ENCODE measurements at places on chromosomes 7 and 10.

DNA sequence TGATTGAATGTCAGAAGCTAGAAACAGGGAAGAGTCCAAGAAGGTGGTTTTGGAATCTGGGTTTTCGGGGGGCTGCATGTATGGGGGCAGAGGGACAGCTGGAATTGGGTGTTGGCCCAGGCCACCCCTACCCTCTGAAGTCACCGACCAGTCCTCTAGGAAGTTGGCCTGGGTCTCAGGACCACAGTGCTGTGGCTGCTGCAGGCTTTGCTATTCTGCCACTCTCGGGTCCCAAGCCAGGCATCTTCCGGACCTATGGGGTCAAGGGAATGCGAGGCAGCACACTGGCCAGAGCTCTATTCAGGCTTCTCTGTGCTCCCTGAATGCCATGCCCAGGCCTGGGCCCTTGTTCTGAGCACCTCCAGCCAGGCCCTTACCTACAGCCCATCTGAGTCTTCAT, 13.2 kb downstream of the FGF8 start:
- DNase-seq, result no peak

DNA sequence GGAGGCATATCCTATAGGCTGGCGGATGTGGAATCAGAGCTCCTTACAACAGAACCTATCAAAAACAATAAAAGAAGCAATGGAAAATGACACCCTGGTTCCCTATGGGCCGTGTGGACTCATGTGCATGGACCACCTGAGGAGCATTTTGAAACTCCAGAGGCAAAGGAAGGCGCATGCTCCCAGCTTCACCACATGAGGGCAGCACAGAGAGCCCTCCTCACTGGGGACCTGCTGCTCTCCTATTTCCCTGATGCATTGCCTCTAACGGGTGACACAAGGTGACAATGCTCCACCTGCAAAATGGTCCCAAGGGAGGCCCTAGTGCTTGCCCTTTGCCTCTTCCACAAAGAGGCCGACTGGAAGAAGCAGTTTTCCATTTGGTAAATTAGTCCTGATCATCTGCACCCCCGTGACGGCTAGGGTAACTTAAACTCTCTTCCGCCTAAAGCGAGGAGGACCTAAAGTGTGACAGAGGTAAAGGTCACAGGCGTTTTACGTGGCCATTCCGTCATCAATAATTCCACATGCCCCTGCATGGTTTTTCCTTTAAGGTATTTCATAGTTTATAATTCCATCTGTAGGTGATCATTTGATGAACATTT, 67.7 kb downstream of the GPAM start:
- DNase-seq, result no peak

GRCh38 chr10:2011106-2011716, 273.9 kb upstream of the ADARB2 start:
- no peak for DNase-seq

GRCh38 chr10:125684581-125684980, 1.6 kb upstream of the TEX36 start:
- DNase-seq, result no peak

GRCh38 chr10:122465401-122466040, 4.2 kb downstream of the HTRA1 start:
- no peak for DNase-seq

DNA sequence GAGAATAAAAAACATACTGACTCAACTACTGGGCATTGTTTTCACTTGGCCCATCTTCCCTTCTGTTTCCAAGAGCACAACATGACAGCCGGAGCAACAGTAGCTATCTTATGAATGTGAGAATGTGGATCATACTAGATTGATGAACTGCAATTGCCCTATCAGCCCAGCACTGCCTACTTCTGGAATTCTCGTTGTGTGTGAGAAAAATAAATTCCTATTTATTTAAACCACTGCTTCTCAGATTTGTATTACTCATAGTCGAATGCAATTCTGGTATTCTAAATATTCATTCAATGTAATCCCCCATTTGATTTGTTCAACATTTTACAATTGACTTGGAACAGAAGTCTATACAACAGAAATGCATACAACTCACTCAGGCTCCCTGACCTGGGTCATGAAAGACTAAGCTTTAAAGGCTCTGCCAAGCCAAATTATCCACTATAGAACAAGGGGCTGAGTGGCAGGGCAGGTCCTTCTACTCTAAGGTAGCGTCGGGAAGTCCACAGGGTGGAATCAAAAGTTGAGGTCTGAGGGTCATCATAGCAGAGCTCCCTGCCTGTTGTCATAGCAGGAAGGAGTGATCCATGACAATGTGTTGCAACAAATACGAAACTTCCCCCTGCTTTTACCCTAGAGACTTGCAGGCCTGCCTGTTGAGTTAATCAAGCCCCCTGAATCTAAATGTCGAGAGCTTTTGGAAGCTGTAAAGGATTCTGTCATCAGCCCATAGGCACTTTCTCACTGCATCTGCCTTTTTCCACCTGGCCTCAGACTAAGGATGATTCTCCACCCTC, 12.4 kb upstream of the JAZF1 start:
- DNase-seq, result no peak

GRCh38 chr7:134165252-134165651, 38.1 kb downstream of the LRGUK start:
- no peak for DNase-seq

DNA sequence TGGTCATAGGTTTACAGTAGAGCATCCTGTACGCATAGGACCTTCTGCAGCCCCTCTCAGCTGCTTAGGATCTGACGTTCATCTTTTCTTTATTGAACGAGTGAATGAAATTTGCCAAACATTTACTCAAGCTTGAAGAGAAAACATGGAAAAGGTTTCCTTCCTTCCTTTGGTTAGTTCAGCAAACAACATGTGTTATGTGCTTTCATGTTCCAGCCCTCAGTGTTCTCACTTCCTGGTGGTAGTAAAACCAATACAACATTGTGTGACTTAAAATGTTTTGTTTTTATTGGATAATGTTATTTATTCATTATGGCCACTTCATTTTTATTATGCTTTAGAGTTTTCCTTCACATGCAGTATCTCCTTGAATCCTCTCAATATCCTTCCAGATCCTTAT, 1.4 kb upstream of the CDCA7L start:
- DNase-seq, result no peak

DNA sequence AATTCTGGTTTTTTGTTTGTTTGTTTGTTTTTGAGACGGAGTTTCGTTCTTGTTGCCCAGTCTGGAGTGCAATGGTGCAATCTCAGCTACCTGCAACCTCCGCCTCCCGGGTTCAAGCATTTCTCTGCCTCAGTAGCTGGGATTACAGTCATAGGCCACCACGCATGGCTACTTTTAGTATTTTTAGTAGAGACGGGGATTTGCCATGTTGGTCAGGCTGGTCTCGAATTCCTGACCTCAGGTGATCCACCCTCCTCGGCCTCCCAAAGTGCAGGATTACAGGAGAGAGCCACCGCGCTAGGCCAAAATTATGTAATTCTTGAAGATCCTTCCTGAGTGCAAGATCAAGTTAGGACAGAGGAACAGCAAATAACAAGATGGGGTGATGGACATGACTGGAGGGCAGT, 719 bp downstream of the ZNF33B start:
- no peak for DNase-seq

DNA sequence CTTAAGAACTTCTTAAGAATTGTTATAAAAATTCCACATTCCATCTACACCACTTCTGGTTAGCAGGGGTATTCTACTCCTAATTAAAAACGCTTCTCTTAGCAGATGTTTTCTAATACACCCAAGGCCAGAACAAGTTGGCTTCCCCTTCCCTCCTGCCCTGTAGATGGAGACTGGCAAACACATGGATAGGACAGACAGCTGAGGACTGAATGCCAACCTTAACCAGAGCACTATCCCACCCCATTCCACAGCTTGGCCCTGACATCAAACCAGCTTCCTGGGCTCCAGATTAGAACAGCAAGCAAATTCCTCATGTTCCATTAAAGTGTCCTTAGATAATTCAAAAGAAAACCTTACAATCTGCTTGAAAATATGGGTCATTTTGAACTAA, 56.6 kb upstream of the IL6 start:
- no peak for DNase-seq

DNA sequence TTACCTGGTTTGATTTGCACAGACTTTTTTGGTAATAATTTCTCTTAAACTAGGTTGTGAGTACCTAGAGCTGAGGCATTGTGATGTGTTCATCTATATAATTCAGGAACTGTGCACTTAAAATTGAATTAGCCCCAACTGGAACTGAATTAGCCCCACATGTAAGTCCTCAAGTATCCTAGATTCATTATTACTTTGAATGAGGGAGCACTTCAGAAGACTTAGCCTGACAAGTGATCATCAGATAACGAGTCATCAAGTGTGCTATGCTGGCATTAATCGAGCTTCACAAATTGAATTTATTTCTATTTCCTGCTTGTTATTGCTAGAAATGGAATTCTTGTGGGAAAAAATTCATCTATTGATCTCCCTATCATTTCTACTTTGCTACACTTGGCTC, 323.4 kb upstream of the SEMA3D start:
- no peak for DNase-seq

Data from stimulated activated CD8-positive, alpha-beta memory T cell treated with anti-CD3 and anti-CD28 coated beads, Interleukin-7, amount 100 ng/mL, for 1 hour (primary cell).